NCI-H2171 treated with DMSO at 0.1 percent for 48 hours (cell line): ENCODE measurements at places on chromosomes 2 and 18.

DNA sequence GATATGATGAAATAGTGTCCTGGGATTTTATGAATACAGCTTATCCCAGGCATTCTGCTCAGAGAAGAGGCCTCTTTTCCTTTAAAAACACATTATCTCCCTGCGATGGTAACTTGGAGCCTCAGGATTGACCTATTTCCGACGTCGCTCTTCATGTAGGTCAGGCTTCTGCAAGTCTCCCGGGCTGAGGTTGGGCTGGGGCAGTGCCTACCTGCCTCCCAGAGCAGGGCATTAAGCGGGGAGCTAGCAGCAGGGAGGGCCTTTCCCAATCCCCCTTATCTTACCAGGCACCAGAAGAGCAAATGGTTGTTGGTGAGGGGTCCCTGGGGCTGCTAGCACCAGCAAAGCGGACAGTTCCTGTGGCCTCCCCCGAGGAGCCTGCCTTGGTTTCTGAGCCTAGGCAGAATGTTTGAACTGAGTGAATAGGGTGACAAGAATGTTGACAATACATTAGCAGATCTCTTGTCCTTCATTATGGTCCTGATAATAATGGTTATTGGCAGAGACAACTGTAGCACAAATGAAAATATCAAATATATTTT lies 60.2 kb downstream of the TRPM8 start:
- no peak for DNase-seq

- DNase-seq, result no peak
Measured at GRCh38 chr2:95352310-95353054, 50.0 kb upstream of the FAHD2A start.

- DNase-seq, result no peak
Measured at GRCh38 chr2:3911882-3912455, 208.6 kb downstream of the DCDC2C start.

GRCh38 chr2:96386470-96386869 lies 50.9 kb downstream of the NCAPH start:
- DNase-seq, result peak; percentile 90

DNA sequence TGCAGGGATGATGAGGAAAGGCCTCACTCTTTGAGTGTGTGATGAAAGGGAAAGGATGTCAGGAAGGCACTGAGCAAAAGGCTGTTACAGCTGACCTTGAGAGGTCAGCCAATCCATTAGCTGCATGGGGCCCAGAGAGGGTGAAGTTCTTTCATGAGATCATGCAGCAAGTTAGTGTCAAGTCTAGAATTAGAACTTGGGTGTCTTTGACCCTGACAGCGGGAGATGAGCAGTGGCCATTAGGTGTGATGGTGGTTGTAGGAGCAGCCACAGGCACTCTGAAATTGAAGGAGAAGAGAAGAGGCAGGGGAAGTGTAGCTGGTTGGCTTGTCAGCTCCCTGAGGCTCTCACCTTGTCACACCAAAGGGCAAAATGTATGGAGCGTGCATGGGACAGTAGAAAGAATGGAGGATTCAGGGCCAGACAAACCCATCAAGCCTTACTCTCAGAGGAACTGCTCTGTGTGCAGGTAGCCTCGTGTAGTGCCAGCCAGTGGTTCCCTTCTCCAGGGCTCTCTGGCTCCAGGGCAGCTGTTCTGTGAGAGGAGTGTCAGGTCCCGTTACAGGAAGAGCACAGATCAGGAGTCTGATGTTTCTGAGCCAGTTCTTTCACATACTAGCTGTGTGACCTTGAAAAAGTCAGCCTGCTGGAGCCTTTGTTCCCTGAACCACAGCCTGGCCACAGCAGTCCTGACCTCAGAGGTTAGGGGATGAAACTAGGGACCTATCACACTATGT lies 35.9 kb downstream of the MAP4K4 start:
- peak; percentile 13 for DNase-seq

DNA sequence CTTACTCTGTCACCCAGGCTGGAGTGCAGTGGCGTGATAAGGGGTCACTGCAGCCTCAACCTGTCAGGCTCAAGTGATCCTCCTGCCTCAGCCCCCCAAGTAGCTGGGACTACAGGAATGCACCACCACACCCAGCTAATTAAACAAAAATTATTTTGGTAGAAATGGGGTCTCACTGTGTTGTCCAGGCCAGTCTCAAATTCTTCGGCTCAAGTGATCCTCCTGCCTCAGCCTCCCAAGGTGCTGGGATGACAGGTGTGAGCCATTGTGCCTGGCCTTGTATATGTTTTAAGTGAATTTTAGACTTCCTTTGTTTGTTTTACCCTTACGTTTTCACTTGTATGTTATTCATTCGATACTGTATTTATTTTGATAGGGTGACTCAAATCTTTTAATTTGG lies 34.7 kb upstream of the ITSN2 start:
- no peak for DNase-seq

DNA sequence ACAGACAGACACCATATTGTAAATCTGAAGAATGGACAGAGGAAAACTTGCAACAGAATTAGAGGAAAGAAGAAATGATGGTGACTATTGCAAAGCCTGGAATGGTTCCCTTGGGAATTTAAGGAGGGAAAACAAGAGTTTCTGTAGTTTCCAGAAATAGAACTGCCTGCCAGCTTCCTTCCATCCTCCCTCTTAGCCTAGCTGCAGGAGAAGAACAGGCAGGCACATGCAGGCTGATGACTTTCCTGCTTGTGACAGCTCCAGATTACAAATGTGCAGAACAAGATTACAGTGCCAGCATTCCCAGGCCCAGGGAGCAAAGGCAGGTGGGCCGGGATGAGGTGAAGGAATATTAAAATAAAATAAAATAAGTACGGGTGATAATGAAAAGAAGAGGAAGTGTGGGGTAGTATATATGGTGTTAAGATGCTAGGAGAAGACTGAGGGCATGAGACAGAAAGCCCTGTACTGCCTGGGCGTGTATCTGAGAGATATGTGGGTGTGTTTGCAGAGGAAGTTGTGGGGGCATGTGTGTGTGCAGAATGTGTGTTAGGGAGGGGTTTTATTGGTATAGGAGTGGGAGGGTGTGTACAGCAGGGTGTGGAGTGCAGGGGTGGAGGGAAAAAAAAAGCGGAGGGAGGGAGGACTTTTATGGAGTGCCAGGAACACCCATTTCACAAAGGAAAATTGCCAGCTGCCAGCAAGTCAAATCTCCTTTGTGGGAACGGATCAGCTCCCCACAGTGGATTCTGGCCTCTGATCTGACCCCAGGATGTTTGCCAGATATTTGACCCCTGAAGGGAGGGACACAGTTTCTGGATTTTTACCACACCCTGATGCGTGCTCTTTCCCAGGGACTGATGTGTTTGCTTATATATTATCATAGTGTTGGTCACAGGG lies 43.9 kb upstream of the NEMP2 start:
- no peak for DNase-seq

DNA sequence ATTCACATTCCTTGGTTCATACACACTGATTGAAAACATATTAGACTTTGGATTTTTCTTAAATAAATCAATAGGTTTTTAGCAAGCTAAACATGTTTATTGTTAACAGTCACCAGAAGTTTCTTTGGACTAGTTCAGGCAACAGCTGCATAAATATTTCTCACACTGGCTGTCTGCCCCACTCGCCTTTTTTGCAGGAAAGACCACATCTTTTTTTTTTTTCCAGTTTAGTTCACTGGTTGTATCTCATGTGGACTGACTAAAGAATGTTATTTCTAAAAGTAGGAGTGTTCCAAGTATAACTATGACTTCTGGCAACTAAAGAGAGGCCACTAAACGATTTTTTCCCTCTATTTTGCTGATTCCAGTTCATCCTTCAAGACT lies 31.1 kb downstream of the SLC40A1 start:
- no peak for DNase-seq

GRCh38 chr2:181396256-181397123 lies 60.7 kb upstream of the ITGA4 start:
- peak; percentile 45 for DNase-seq

GRCh38 chr2:19028587-19029375 lies 329.6 kb downstream of the OSR1 start:
- no peak for DNase-seq
